ENCODE measurements at places on chromosomes 4 and X. TPM values are rescaled to one million over a fixed set of nuclear protein-coding genes. Genes with fewer than 3 reads are reported as not detected.
A peak's percentile ranks its signal among the peaks of the same experiment; 100 is the strongest.

DNA sequence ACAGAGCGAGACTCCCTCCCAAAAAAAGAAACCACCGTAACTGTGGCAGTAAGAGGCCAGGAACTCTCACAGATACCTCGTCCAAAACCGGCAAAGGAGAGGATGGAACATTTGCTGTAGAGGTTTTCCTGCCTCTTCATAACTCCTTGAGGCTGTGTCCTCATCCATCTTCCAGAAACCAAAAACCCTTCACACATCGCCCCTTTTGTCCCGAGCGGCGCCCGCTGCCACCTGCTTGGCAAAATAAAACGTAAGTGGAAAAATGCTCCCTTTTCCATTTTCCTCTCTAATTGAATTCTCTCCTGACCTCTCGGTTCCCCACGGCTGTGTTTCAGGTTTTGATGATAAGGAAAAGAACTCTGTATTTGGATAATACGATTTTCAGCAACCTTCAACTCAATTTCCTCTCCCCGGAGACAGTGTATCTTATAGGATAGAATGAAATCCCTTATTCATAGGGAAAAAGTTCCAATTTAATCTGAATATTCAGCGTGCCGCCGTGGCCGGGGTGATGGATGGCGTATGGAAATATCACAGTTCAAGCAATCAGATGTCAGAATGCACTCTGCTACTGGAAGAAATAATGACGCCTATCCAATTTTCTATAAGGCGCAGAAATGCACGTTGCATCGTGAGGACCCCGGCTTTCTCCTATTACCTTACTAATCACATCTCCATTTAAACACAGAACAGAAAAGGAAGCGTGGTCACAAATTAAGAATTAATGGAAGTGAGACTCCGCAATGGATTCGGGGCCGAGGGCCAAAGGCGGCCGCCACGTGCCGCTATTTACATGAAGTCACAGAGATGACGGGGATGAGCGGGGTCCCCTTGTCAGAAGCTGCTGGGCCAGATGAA lies 5.2 kb upstream of the PPP2R3B start:
- no peak for DNase-seq

GRCh38 chr4:79217025-79217424 lies 108.8 kb downstream of the NAA11 start:
- DNase-seq: no peak

- no peak for DNase-seq
Measured at GRCh38 chr4:128862608-128863311, 53.3 kb downstream of the JADE1 start.

GRCh38 chr4:136336479-136336878 lies 1195.8 kb downstream of the PCDH18 start:
- DNase-seq: no peak

DNA sequence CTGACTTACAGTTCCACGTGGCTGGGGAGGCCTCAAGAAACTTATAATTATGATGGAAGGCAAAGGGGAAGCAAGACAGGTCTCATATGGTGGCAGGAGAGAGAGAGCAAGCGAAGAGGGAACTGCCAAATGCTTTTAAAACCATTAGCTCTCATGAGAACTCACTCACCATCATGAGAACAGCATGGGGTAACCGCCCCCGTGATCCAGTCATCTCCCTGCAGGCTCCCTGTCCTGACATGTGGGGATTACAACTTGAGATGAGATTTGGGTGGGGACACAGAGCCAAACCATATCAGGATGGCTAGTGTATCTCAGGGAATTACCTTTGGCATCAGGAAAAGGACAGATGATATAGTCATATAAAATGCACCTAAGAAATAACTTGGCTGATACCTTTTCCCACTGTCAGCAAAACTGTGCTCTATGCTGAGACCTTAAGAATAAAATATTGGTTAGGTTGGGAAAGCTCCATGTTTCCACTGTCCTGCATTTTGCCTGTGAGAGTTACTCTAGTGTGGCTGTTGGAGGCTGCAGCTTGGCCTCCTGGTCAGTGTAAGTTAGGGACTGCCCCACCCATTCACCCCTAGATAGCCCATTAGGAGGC lies 110.3 kb downstream of the UCHL1 start:
- peak; percentile 30 for DNase-seq

DNA sequence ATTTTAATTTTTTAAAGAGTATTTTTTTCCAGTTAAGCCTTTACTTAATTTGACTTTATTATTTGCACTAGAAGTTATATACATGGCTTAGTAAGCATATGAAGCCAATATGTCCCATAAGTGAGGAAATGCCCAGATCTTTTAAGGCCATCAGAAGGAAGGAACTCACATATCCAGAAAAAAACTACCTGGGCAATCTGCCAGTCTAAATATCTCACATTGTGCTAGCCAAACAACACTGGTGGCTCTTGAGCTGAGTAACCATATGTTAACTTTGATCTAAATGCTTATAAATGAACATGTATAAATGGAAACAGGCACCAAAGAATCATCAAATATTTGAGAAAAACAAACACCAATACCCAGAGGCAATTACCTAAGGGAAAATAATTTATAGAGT lies 138.6 kb upstream of the APOOL start:
- peak; percentile 49 for DNase-seq

- DNase-seq: no peak
Measured at GRCh38 chrX:2513121-2513664, 12.4 kb upstream of the DHRSX start.

GRCh38 chrX:11751261-11751660 lies 6.8 kb upstream of the MSL3 start:
- no peak for DNase-seq

DNA sequence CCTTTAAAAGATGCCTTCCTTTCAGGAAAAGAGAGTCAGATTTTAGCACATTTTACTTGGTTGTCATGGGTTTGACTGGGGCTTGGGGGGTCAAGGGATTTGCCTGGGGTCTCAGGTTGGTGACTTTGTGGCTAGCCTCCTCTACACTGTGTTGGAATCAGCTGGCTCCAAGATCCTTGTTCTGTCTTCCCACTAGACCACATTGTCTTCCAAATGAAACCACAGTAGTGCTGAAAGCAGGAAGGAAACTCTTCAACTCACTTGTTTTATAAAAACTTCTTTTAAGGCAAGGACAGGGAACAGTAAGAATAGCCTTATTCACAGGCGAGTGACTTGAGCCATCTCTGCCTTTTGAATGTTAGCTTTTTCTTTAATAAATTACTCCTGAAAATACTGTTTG lies 37.0 kb upstream of the OTUD4 start:
- DNase-seq: no peak

Gene CXCR3
- not detected for total RNA-seq

DNA sequence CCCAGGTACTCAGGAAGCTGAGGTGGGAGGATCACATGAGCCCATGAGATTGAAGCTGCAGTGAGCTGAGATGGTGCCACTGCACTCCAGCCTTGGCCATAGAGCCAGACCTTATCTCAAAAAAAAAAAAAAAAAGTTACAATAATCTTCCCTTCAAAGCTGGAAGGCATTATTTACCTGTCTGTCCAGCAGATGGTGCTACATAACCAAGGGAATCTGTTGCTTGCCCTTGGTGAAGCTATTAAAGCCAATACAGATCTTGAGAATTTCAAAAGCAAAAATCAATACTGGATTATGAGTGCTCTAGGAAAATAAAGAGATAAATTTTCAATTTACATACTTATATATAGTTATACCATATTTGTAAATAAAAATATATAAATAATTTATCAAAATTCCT lies 25.9 kb downstream of the PKD2 start:
- peak; percentile 77 for DNase-seq

Gene TMEM31
- total RNA-seq: not detected

GRCh38 chr4:93777081-93777460 lies 51.5 kb upstream of the ATOH1 start:
- no peak for DNase-seq

Gene GDPD2
- total RNA-seq: not detected

GRCh38 chr4:57351731-57352130 lies 241.5 kb upstream of the IGFBP7 start:
- DNase-seq: no peak

All from MCF 10A (cell line).